ENCODE measurements at places on chromosomes 16 and 17.

- no peak for DNase-seq
Measured at GRCh38 chr16:23379707-23380106, 73.3 kb downstream of the COG7 start.

GRCh38 chr17:73719588-73720071 is 75.4 kb upstream of the SDK2 start:
- DNase-seq, result no peak

DNA sequence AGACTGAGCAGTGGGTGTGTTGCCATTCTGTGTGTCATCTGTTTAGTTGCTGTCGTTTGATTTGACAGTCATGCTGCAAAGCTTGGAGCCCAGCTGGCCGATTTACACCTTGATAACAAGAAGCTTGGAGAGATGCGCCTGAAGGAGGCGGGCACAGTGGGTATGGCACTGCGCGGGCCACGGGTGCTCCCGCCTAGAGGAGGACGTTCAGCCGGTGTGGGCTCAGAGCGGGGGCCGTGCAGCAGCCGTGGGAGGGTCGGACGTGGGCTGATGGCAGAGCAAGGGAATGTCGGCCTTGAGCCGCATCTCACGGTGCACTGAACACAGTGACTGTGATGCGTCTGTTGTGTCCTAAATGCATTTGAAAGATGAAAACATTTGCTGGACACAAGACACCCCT is 3.7 kb downstream of the FN3KRP start:
- no peak for DNase-seq

DNA sequence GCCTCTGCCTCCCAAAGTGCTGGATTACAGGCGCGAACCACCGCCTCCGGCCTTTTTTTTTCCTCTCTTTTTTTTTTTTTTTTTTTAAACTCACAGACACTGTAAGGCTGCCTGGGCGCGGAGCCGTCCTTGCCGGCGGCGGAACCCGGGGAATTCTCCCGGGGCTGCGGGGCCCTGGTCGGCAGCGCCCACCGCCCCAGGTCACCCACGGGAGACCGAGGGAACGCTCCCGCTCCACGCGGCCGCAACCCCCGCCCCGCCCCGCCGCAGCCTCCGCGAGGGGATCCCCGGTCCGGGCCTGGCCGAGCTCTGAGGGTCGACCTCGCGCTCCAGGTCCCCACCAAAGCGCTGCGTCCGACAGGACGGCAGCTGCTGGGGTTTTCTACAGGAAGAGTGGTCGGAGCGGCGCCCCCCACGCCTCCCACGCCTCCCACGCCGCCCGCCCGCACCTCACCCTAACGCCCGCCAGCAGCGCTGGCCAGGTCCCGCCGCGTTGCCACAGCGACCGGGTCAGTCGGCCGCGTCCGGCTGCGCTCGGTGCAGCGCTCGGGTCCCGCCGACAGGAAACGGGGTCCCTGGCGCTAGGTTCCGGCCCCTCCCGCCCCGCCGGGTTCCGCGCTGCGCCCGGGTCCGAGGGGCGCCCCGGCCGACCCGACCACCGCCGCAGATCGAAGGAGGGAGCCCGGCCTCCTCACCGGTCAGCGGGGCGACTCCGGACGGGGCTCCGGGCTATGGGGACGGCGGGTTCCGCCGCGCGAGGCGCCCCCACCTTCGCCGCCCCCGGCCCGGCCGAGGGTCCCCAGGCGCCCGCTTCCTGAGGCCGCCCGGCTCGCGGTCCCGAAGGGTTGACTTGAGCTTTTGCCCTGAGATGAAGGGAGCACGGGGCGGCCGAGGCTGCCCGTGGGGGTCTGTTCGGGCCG is at the start of gene CCDC57:
TSS of gene CCDC57 (minus strand) at position 512 of the 920 bp plus-strand sequence. CDS start 10,898 bp downstream, outside the sequence.
- DNase-seq, result no peak

DNA sequence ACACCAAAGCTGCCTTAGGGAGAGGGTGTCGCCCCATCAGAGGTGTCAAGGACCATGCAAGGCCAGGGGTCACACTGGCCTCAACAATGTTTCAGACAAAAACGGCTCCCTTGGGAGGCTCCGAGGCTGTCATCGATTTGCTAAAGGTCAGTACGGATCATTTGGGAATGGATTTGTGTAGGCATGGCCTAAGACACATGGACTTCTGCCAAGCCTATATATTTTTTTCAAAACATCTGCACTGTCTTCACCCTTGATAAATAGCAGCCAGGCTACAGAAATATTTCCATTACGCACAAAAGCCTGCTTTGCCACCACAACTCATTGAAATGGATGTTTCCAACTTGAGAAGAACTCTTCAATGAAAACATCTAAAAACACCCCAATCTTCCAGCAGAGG is 10.3 kb downstream of the CUEDC1 start:
- DNase-seq, result no peak

DNA sequence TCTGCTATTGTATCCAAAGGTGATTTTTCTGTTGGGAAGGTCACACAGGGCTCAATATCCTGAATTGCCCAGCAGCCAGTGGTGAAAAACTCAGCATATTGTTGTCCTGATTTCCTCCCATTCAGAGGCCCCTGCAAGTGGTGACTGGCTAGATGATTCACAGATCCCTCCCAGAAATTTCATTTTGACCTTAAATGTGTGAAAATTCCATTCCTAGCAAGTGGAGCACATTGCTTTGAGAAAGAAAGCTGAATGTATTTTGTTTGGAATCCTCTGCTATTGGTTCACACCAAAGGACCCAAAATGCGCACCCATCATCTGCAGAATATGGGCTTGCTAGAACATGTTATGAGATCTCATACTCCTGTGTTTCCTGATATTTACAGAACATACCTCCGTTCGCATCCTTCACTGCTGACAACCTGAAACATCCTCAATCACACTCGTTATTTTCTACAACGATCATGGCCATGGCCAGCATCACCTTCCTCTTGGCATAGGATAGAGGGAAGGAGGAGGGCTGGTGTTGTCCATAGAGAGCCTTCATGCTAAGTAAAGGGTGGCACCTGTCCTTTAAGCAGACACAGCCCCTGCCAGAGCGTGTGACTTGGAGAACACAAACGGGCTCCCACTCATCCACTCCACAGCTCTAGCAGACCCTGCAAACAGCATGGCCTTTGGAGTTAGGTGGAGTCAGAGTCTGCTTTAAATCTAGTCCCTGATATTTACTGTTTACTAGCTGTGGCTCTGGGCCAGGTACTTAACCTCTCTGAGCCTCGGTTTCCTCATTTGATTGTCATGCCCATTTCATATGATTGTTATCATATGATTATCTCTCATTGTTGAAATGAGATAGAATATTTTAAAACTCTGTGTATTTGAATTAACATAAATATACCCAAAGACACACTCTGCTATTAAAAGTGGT is 30.4 kb upstream of the NFAT5 start:
- no peak for DNase-seq

DNA sequence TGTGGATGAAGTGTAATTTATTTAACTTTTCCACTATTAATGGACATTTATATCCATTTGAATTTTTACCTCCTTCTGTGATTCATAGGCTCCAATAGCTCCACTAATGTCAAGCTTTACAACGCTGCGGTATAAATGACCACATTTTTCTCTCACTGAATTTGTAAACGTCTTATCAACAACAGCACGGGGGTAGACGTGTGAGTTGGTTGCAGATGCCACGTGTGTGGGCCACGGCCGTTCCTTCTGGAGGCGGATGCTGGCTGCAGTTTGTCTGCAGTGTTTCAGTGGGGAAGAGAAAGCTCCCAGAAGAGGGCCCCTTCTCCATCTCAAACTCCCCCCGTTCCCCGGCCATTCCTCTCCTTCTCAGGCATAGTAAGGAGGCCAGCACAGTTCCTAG is 68.2 kb upstream of the XYLT1 start:
- no peak for DNase-seq

- no peak for DNase-seq
Measured at GRCh38 chr16:13338044-13338443, 436.6 kb downstream of the SHISA9 start.

GRCh38 chr17:72306037-72306436 is 185.2 kb downstream of the SOX9 start:
- no peak for DNase-seq

All from T-helper 22 cell (primary cell).